Lower lobe of right lung (tissue), 2 donors: ENCODE measurements at places on chromosomes 6 and 20. TPM values are rescaled to one million over a fixed set of nuclear protein-coding genes. Genes with fewer than 3 reads are reported as not detected.

DNA sequence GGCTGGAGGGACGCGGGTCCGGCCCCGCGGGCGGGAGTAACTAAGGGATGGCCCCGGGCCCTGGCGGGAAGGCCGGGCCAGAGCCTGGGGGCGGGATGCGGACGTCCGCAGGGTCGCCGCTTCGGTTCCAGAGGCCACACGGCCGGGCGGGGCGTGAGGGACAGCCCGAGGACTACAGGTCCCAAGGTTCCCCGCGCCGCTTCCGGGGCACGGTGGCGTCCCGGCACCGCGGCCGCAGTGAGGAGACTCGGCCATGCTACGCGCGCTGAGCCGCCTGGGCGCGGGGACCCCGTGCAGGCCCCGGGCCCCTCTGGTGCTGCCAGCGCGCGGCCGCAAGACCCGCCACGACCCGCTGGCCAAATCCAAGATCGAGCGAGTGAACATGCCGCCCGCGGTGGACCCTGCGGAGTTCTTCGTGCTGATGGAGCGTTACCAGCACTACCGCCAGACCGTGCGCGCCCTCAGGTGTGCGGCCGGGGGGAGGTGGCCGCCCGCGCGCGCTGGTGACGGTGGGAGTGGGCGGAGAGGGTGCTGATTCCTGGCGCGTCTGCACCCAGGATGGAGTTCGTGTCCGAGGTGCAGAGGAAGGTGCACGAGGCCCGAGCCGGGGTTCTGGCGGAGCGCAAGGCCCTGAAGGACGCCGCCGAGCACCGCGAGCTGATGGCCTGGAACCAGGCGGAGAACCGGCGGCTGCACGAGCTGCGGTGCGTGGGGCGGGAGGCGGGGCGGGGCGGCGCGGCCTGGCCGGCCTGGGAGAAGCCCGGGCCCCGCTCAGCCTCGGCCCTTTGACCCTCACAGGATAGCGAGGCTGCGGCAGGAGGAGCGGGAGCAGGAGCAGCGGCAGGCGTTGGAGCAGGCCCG is at the start of gene MRPS26:
TSS of gene MRPS26 (plus strand) at position 237 of the 861 bp plus-strand sequence. CDS start at position 254, 17 bp downstream.
- H3K27me3 ChIP-seq: no peaks in the 10 kb centered on the region
- peak within 1 kb of the TSS; percentile 87 for H3K27ac ChIP-seq
- H3K4me1 ChIP-seq: peaks cover 21% of the 10 kb centered on the region
- H3K36me3 ChIP-seq: peaks cover 27% of the 10 kb centered on the region
- DNase-seq: peak; percentile 96
- peak within 1 kb of the TSS; percentile 95 for H3K4me3 ChIP-seq

DNA sequence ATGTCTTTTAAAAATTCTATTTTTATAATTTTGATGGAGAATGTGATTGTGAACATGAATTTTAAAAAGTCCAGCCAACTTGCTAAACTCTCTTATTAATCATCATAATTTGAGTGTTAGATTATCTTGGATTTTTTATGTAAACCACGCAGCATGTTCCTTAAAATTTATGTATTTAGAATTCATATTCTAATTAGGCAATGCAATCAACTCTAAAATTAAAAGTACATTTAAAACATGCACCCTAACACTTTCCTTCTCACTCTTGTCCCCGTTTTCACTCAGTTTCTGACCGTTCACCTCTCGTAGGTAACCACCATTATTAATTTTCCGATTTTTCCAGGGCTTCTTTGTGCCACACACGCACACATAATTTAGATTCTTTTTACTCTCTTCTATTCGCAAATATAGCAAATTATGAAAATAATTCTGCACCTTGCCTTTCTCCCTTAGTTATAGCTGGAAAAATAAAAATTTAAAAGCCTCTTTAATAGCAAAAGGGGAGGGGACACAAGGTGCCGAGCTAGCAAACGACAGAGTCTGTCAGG is 329 bp upstream of the ZKSCAN3 start:
- H3K27ac ChIP-seq: peak overlapping the region; percentile 75
- no peaks in the 10 kb centered on the region for H3K36me3 ChIP-seq
- H3K4me1 ChIP-seq: peaks cover 12% of the 10 kb centered on the region

GRCh38 chr6:87721311-87721710 is 19.3 kb upstream of the AKIRIN2 start:
- H3K27ac ChIP-seq: no peak overlapping the region
- no peak for DNase-seq

DNA sequence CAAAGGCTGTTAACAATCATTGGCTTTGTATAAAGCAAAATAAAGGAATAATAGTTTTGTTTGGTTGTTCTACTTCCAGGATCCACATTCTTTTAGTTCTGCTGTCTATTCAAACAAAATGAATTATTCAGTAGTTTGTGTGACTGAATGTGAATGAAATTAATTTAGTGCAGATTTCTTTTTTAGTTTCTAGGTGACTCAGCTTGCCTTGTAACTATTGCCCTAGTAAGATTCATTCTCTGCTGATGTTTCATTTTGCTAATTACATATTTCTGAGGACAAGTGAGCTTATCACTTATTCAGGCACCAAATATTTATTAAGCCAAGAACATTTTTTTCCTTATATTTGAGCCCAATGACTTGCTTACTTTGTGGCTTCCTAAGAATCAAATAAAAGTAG is 46.5 kb upstream of the RIPOR2 start:
- no peaks in the 10 kb centered on the region for H3K27me3 ChIP-seq
- no peak for DNase-seq
- H3K4me3 ChIP-seq: no peak overlapping the region
- H3K27ac ChIP-seq: peak overlapping the region; percentile 65

GRCh38 chr20:17712201-17712600 is 12.4 kb downstream of the BANF2 start:
- H3K27me3 ChIP-seq: no peaks in the 10 kb centered on the region
- no peak overlapping the region for H3K4me3 ChIP-seq
- H3K27ac ChIP-seq: no peak overlapping the region

- H3K4me1 ChIP-seq: no peaks in the 10 kb centered on the region
- DNase-seq: no peak
- no peak overlapping the region for H3K4me3 ChIP-seq
- no peaks in the 10 kb centered on the region for H3K36me3 ChIP-seq
These were observed 642.6 kb downstream of the KIF16B start for GRCh38 chr20:15930311-15931305.

DNA sequence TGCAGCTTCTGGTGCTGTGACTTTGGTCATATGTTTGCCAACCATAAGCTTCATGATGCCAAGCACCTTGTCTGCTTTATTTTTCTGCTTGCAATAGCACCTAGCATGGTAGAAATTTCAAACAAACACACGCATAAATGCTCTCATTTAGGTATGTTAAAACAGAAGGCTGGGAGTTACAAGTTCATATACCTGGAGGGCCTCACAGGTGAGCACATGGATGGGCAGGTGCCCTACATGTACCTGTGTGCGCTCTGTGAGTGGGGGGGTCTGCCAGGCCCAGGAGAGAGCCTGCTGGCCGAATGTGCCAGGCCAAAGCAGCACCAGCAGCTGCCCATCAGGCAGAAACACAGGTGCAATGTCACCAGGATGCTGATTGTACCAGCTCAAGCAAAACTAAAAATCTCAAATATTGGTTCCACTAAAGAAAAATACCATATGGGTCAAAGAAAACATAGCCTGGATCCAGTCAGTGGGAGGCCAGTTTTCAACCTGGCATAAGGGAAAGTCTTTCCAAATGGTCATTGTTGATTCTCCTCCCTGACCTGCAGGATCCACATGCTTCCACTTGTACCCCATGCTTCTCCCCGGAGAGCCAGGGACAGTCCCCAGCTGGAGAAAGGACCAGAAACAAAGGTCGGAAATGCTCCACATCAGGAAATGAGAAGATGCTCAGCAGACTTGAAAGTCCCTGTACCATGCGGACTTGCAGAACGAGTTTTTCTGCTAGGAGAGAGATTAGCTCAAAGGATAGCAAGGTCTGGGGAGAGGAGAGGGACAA is 7.2 kb upstream of the PFDN4 start:
- H3K36me3 ChIP-seq: no peaks in the 10 kb centered on the region
- H3K4me1 ChIP-seq: no peaks in the 10 kb centered on the region
- H3K27me3 ChIP-seq: no peaks in the 10 kb centered on the region
- no peak overlapping the region for H3K4me3 ChIP-seq
- DNase-seq: no peak

DNA sequence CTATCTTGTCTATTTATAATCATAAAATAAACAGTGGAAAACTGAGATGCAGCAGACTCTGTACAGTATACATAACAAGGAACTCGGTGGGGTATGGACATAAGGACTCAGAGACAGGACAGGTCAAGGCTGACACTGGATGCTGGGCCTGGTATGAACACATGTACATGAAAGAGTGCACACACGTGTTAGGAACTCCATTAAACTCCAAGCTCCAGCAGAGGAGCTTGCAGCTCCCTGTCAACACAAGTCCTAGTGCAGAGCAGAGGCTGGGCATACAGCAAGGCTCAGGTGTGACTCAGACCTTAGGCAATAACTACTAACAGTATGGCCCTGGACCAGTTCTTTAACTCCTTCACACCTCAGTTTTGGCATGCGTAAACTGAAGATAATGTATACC is 17.1 kb downstream of the NAPB start:
- peaks cover 14% of the 10 kb centered on the region for H3K36me3 ChIP-seq
- no peaks in the 10 kb centered on the region for H3K27me3 ChIP-seq
- peaks cover 15% of the 10 kb centered on the region for H3K4me1 ChIP-seq
- H3K27ac ChIP-seq: no peak overlapping the region
- DNase-seq: no peak

DNA sequence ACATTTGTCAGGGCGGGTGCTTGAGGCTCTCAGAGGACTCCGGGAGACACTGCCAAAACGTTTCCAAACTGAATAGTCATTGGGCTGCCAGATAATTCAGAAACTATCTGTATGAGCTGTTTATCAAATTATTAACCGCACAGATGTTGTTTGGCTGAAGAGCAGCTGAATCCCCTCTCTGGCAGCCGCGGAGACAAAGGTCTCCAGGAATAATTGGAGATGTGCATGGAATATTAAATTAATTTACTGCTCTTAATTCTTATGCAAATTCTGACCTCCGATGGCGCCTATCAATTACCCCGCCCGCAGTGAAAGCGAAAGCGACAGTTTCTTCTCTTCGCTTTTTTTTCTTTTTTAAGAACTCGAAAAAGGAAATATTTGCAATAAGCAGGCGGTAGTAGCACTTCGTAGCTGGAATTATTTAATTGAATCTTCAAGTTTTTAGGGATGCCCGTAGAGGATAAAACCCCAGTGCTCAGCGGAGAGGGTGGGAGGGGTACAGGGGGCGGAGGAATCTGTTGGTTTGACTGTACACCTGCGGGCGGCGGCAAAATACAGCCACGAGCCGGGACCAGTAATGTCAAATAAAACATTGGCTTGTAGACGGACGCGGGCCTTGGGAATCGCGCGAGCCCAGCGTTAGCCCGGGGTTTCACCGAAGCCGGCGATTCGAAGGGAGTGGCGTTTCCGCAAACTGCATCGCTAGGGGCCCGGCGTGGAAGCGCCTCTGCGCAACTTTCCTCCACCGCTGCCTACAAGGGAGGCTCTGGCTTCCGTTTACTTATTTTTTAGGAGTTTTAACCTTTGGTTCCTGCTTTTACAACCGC is 6.2 kb downstream of the LINC00237 start:
- peak overlapping the region; percentile 74 for H3K27ac ChIP-seq
- DNase-seq: peak; percentile 80

QKI gene
- 247 TPM for total RNA-seq

TFAP2D gene
- not detected for total RNA-seq

CMTR1 gene
- total RNA-seq: 42.9 TPM
